NCI-H345 (cell line): ENCODE measurements at places on chromosomes 2 and 18.

- DNase-seq, result no peak
Observed at GRCh38 chr18:33146014-33146413, 294.5 kb downstream of the CCDC178 start.

- DNase-seq, result no peak
Observed at GRCh38 chr18:74861154-74861553, 263.5 kb downstream of the ZNF407 start.

- no peak for DNase-seq
Observed at GRCh38 chr2:57897920-57898319, 148.7 kb upstream of the VRK2 start.

- no peak for DNase-seq
Observed at GRCh38 chr2:99481941-99482340, 7.9 kb downstream of the REV1 start.

DNA sequence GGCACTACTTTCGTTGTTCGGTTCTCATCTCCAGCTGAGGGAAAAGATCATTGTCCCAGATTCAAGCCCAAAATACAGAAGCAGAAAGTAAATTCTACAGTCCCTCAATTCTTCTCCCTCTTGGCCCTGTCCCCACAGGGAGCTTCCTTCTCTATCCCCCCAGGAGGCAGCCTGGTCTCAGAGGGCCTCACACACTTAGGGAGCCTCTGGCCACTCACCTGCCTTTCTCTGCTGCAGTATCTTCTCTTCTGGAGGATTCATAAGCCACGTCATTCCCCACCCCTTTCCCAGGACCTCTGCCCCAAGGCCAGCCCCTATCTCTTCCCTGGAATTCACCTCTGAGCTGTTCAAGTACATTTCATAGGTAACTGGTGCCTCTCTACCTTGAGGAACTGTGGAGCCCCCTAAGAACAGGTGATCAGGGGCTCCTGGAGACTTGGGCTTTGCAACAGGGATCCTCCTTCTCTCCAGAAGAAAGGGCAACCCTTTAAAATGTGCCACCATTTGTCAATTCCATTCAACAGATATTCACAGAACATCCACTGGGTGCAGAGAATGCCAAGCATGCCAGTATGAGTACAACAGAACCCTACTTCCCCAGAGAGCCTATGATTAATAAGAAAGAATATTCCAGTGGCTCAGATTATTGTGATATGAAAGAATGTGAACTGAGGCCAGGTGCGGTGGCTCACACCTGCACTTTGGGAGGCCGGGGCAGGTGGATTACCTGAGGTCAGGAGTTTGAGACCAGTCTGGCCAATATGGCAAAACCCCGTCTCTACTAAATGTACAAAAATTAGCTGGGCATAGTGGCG is 72.9 kb downstream of the CIB4 start:
- DNase-seq, result no peak

- DNase-seq, result no peak
Observed at GRCh38 chr2:58981237-58981636, 740.1 kb upstream of the FANCL start.

DNA sequence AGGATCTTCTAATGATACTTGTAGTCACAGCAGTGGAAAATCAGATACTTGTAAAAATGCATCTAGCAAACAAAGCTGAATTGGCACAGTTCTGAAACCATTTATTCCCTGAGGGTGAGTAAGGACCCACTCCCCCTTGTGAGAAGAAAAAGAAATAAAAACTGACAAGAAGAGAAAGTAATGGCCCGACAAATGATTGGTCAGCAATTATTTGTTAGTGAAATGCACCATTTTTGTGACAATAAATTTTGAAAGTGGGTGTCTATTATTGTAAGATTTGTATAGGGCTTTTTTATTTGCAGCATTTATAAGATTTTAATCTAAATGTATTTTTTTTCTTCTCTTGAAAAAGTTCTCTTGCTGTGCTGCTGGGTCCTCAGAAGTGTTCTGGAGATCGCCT is 600.8 kb downstream of the STK39 start:
- no peak for DNase-seq

GRCh38 chr2:127394492-127394891 is 6.7 kb upstream of the MAP3K2 start:
- DNase-seq, result no peak

GRCh38 chr2:43414033-43414432 is 181.8 kb downstream of the THADA start:
- DNase-seq, result no peak

DNA sequence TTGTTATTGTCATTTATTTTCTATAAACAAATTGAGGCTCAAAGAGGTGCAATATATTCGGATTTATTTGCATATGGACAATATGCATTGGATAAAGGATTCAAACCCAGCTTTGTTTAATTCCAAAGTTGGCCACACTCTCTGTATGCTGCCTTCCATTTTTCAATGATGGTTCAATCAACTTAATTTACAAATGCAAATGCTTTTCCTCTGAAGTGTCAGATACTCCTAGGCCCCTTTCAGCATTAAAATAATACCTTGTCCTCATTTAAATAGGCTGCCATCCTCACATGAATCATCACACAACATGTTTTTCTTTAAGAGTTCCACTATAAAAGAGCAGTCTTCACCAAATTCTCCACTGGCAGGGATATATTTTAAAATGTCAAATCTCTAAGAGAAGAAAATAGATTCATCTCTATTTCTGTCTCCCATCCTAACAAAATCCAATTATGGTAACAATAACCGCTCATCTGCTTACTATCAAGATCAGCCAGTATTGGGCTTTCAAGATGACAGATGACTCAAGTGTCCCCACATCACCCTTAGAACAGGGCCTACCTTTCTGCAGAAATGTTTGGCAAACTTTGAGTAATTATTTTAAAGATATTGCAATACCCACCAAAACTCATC is 114.8 kb downstream of the SCG2 start:
- DNase-seq, result no peak

DNA sequence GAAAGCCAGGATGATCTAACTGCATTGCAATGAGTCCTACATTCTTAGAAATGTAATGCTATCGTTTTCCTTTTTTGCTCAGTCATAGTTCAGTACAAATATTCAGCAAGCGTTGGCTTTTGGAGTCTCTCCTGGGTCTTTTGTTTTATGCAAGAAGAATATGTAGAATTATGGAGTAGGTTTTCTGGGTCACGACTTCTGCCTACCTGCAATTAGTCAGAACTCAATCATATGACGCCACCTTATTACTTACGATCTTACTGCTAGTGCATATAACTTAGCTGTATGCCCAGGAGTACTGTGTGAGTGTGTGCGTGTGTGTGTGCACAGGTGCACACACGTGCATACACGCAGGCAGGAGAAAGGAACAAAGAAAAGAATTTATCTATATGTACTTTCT is 640.2 kb downstream of the STK39 start:
- DNase-seq, result no peak

- DNase-seq, result no peak
Observed at GRCh38 chr2:159051661-159052060, 83.2 kb downstream of the TANC1 start.

- DNase-seq, result no peak
Observed at GRCh38 chr18:8820396-8821082, 115.2 kb downstream of the MTCL1 start.

- DNase-seq, result no peak
Observed at GRCh38 chr2:160254189-160254762, 54.2 kb upstream of the ITGB6 start.

- DNase-seq, result peak; percentile 19
Observed at GRCh38 chr2:189798312-189799029, 14.2 kb downstream of the PMS1 start.

DNA sequence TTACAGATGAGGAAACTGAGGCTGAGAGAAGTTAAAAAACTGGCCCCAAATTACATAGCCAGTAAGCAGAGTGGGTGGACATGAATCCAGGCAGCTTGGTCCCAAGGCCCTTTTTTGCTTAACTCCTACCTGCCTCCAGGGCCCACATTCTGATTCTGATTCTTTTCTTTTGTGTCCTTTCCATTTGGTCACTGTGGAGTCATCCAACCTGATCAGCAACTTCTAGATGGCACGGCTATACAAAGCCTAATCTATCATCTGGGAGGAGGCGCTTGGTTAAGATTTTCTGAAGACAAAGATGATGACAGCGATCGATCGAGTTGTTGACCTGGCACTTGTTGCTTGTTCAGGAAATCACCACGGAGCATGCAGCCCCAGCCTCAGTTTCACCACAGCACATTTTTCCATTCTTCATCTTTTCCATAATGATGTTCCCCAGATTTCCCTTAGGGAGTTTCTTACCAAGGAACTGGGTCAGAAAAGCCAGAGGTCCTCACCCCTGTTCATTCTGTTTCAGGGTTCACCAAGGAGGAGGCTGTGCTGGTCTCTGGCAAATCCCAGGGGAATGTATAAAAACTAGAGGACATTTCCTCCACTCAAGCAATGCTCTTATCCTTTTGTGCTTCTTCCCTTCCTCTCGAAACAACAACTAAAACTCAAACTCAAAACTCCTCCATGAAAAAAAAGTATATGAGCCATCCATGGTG is 6.9 kb upstream of the IGFBP2 start:
- DNase-seq, result no peak

DNA sequence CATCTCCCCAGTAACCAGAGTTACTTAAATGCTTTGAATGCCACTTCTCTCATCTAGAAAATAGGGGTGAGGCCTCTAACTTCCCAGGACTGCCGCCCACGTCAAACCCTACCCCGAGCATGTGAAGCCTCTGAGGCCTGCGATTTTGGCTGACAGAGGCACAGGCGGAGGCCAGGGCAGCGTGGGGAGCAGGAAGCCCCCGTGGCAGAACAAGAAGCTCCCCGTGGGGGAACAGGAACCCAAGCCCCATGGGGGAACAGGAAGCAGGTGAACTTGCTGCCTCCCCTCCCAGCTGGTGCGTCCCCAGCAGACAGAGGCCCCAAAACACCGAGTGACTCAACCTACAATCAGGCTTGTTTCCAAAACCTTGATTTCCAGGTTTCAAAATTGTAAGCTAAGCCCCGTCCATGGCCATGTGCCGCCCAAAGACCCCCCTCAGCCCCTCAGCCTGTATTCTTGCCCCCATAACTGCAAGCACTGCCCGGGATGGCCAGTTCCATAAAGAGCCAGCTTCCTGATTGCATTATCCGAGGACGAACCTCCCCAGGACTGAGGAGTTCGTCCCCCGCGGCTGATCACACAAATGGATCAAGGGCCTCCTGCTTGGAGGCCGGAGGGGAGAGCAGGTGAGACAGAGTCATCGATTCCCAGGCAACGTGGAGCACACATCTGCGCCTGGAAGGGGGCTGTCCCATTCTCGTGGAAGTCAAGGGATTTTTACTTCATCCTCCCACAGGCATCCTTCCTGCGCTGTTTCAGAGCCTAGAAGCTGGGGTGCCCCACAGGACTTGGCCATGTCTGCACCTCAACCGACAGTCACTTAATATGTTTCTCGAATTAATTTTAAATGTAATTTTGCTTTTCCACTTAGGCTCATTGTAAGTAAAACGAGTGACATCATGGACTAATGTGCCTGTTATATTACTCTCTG is 36.3 kb upstream of the CTDP1 start:
- DNase-seq, result no peak

DNA sequence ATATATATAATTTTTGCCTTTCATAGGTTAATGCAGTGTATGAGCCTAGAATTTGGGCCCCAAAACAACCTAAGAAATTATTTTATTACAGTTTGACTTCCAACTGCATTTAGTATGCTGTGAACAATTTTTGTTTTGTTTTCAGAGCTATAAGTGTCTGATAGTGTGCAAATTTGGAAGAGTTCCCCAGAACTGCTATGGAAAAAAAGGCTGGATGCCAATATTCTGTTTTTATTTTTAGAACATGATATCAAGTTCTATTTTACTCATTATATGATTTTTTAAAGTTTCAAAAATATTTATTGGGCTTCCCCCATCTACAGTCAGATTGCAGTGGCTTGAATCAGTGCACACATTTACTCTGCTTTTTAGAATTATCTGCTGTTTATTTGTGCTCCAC is 42.6 kb downstream of the MRPS9 start:
- no peak for DNase-seq

DNA sequence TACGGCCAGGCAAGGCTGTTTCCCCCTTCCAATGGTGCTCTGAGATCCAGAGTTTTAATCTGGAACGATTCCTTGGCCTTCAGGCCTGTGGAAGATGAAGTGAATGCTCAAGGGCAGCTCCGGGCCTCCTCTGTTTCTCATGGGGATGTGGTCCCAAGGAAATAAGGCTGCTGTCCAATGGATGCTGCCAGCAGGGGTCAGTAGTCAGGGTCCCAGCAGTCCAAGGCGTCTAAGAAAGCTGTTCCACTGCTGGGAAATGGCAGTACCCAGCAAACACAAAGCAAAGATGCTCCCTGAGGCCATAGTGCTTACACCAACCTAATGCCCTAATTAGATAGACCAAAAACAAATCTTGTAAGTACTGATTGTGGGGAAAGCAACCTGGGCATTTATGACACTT is 12.5 kb downstream of the NMS start:
- DNase-seq, result no peak

GRCh38 chr2:159045545-159046454 is 77.4 kb downstream of the TANC1 start:
- no peak for DNase-seq

- DNase-seq, result no peak
Observed at GRCh38 chr2:204051476-204051875, 114.9 kb downstream of the ICOS start.

DNA sequence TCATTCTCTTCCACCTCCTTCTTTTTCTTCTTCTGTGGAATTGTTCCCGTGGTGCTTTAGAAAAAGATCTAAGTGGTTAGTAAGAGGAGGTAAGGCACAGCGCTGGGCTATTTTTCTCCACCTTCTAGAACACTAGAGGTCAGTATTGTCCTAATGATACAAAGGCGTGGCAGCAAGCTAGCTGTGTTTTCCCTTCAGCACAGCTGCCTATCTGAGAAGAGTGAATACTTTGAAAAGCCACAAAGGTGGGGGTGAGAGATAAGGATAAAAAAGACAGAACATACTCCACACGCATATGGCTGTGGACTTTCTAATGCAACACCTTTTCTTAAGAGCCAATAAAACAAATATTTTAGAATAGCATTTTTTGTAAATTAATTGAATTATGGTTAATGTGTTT is 2.1 kb downstream of the CNTNAP5 start:
- peak; percentile 85 for DNase-seq

GRCh38 chr18:56505971-56506370 is 132.4 kb downstream of the TXNL1 start:
- no peak for DNase-seq

- no peak for DNase-seq
Observed at GRCh38 chr2:207130958-207131521, 34.7 kb downstream of the KLF7 start.

DNA sequence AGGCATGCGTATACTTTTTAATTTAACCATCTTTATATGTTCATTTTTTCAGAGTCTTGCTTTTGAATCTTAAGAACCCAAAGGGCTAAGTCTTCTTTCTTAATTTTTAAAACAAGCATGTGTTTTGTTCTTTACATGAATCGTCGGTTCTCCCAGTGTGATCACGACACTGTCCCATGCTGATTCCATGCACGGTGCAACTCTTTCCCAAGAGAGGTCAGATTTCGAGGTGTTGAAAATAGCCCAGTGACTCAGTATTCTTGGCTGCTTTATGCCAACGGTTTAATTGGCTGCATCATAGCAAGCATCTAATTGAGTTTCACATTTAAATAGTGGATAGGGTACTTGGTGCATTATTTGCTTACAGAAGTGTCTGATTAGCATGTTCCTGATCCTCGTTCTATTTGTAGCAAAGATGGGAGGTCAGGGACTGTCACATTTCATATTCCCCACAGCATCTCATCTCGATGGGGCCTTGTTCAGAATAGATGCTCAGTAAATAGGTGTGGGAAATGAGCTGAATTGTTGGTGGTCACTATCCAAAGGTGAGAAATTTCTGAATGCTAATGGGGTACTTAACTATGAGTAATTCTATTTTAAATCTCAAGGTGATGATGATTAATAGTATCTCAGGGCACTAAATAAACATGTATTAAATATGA is 2.8 kb downstream of the NPAS2 start:
- no peak for DNase-seq
